ENCODE measurements at places on chromosomes 3 and 15.
A peak's percentile ranks its signal among the peaks of the same experiment; 100 is the strongest.

- DNase-seq = no peak
Measured at GRCh38 chr3:40550167-40550566, 25.4 kb downstream of the ZNF621 start.

DNA sequence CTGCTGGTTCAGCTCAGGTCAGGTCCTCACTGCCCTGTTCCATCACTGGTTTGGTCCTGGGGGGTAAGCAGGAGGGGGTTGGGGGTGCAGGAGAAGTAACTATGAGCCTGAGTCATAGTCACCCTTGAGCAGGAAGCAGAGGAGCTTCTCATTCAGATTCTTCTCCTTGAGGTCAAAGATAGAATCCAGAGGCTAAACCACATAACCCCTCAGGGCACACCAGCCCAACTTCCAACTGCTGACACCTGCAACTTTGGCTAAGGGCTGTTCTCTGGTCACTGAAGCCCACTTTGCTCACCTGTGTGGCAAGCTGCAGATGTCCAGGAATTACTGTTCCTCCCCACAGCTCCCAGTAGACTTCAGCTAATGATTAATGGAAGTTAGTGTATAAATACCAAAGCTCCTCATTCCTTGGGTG is 48.8 kb upstream of the LRRFIP2 start:
- peak; percentile 78 for DNase-seq

DNA sequence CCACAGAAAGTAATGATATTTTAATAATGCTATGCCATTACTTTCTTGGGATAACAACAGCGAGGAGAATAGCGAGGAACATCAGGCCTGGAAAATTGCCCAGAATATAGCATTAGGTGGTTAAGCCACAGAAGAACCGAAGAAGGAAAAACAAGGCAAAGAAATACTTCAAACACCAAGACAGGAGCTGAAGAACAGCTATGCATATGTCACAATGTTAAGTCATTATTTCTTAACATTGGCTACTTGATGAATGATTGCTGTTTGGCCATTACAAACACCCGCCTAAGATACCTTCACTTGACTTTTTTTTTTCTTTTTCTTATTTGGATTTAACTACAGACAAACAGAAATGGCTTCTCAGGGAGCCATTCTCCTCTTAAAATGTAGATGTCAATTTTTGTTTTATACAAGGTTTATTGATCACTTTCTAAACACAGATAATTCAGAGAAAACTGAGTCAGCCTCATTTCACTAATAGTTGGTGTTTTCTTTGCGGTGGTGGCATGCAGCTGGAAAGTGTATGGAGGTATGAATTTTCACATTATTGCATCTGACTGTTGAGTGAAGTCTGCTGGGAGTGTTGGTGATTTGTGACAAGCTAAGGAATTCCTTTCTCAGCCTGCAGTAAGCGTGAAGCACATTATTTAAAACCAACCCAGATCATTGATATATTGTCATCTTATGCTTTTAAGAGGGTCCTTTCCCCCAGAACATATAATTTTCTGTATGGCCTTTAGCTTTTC is 705.7 kb upstream of the NR2F2 start:
- no peak for DNase-seq

- DNase-seq = no peak
Measured at GRCh38 chr15:80870893-80871292, 91.7 kb downstream of the CEMIP start.

DNA sequence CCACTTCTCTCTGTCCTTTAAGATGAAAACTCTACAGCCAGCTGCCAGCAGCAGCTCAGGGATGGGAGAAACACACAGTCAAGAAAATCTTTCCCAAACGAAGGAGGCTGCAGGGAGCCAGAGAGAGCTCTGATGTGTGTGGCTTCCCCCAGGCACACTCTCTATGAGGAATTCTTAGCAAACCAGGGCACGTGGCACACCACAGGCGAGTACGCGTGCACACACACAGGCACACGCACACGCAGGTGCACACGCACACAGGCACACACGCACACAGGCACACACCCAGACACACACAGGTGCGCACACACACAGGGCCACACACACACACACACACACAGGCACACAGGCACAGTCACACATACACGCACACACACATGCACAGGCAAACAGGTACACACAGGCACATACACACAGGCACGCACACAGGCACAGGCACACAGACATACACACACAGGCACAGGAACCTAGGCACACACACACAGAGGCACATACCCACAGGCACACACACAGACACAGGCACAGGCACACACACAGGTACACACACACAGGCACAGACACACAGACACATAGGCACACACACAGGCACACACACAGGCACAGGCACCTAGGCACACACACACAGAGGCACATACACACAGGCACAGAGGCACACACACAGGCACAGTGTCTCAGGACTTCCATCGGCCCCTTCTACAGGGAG is 91.5 kb upstream of the ATP2B2 start:
- DNase-seq = no peak

- no peak for DNase-seq
Measured at GRCh38 chr15:71588746-71589145, 221.6 kb upstream of the NR2E3 start.

DNA sequence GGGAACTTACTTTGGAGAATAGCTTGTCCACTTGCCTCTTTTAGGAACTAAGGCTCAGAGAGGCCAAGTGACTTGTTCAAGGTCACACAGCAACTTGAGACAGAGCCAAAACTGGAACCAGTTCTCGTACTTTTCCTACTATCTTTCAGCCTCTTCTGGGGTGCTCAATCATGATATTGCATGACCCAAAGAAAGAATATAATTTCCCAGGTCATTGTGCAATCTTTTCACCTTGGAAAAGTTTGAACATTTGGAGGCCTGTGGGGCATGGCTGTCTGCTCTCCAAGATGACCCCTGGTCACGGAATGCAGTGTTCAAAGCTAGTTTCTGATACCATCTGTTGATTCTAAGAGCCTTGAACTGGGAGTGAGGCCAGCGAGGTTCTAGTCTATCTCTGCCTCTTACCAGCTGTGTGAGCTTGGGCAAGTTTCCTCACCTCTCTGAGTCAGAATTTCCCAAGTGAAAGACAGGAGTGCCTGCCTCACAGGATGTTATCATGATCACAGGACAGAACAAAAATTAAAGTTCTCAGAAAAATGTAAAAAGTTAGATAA is 89.7 kb downstream of the BDH1 start:
- DNase-seq = peak; percentile 64

GRCh38 chr15:73048624-73049295 is 3.5 kb upstream of the NEO1 start:
- no peak for DNase-seq

DNA sequence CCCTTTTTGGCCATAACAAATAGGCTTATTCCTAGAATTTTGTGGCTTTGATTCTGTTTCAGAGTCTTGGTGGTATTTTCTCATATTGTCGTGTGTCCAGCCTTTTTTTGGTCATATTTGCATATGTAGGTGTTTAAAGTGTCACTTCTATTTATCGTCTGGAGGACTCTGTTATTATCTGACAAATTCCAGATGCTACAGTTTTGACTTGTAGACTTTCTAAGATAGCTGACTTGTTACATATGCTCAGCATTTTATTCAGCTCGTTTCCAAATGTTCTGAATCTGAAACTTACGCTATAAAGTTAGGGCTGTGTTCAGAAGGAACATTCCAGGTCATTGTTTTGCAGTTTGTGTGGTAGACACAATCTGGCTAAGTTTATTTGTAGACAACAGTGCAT is 1.9 kb downstream of the PPP4R2 start:
- no peak for DNase-seq

- no peak for DNase-seq
Measured at GRCh38 chr15:26967719-26968269, 3.2 kb upstream of the GABRG3 start.

GRCh38 chr15:89756897-89757296 is 5.8 kb upstream of the MESP1 start:
- no peak for DNase-seq

DNA sequence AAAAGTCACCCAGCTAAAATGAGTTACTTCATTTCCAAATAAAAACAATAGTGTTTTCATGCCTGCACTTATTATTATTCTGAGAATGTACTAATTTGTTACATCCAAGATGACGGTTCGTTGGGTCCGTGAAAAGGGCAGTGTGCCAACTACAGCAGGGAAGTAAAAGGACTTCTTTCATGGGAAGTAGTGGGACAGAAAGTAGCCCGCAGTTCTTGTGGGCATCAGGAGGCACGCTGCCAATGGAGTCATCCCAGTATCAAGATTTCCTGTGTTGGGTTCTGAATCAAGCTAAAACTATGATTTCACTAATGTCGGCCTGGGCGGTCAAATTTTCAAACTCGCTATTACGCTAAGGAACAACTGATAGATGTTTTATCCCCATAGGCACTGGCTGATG is 254.5 kb upstream of the SOX2 start:
- no peak for DNase-seq

GRCh38 chr3:150409125-150409511 is 1.0 kb downstream of the TSC22D2 start:
- DNase-seq = peak; percentile 48

DNA sequence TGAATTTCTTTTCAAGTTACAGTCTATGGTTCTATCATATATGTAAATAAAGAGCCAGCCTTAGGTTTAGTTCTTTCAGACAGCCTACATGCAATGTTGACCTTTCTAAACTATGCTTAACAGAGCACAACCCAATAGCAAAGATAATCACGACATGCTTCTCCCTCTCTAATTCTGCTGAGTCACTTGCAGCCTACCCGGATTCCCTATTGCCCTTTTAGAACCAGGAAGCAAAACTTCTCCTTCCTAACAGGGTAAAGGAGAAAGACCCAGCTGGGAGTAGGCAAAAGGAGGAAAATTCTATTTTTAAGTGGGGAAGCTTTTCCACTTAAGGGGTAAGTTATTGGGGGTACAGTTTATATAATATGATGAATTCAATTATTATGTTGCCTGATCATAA is 79.3 kb downstream of the SLC7A14 start:
- DNase-seq = no peak

- DNase-seq = no peak
Measured at GRCh38 chr15:77004189-77004588, 9.3 kb downstream of the PSTPIP1 start.

- DNase-seq = peak; percentile 66
Measured at GRCh38 chr15:90221246-90221900, 12.4 kb downstream of the CIB1 start.

DNA sequence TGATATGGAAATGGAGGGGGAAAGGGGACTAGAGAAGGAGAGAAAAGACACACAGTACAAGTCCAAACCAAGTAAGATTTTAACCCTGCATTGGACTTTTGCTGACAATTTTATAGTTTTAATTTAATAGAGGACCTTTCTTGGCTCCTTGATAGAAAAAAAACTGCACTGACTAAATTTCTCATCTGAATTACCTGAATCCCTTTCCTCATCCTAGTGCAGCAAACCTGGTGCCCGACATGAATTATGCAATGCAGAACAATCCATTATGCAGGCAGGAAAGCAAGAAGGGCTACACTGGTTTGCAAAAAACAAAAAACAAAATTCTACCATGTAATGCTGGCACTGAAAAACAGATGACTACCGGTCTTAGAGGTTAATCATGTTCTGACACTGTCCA is 15.5 kb downstream of the MAGI1 start:
- no peak for DNase-seq

- no peak for DNase-seq
Measured at GRCh38 chr3:14204515-14205284, 26.1 kb downstream of the LSM3 start.
